ENCODE measurements at places on chromosomes 4 and X. TPM values are rescaled to one million over a fixed set of nuclear protein-coding genes. Genes with fewer than 3 reads are reported as not detected.

DNA sequence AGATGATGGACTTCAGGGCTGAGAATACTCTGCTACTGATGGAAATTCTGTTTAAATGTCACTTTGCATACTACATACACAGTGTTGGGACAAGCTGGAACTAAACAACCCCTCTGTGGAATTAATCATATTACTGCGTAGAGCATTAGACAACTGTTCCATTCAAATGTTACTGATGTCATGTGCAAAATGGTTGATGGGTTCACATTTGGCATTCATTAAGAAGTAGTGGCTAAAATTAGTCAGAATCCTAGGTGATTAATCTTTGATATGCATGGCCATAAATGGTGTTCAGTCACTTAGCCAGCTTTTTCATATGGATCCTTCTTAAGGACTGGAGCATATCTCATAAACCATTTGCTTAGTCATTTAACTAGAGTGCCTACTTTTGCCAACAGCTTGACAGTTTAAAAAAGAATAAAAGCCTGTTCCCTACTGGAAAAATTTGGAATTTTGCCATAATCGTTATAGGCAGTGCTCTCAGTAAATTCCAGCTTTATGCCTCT, 105.2 kb downstream of the RNF150 start:
- H3K36me3 ChIP-seq, result no peaks in the 10 kb centered on the region
- peaks cover 23% of the 10 kb centered on the region for H3K4me1 ChIP-seq
- no peaks in the 10 kb centered on the region for H3K27me3 ChIP-seq
- no peak for DNase-seq

DNA sequence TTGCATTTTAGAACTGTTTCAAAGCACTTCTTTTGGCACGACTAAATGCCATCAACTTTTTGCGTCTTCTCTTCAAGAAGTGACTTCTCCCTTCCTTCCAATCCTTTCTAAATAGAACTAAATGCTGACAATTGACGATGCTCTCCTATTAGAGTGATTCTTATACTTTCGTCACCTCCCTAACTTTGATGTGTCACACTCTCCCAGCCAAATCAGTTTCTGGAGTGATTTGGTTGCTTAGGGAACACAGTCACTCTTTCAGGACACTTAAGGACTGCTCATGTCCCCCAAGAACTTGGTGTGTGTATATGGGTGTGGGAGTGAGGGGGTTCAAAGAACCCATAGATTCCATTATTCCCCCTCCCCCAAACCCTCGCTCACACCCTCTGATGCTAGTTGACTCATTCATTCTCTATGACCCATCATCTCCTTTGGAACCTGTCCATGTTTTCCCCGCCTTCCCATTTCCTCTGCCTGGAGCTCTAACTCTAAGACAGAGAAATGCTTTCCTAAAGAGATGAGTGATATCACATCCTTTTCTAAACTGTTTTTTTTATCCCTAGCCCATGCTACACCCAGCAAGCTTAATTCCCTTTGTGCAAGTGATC, 26.8 kb upstream of the AREG start:
- DNase-seq, result no peak
- no peaks in the 10 kb centered on the region for H3K36me3 ChIP-seq
- no peak overlapping the region for H3K4me3 ChIP-seq
- H3K27me3 ChIP-seq, result no peaks in the 10 kb centered on the region

DNA sequence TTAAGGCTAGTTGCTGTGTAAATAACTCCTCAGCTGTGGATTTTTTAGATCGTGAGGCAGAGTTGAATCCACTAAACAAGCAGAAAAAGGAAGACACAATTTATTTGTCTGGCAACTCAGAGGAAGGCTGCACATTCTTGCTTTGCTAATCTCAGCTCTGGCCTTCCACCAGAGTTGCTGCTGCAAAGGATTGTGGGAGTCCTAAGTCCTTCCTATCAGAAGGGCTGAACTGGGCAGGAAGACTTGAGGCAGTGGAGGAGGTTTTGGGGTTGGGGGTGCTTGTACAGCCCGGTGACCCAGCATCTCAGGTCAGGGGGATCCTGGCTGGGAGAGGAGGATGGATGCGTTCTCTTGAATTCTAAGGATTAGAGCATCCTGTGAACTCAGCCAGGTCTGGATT, 11.0 kb upstream of the VSIG1 start:
- no peak for DNase-seq
- H3K36me3 ChIP-seq, result no peaks in the 10 kb centered on the region
- H3K4me3 ChIP-seq, result no peak overlapping the region
- H3K27ac ChIP-seq, result no peak overlapping the region
- no peaks in the 10 kb centered on the region for H3K27me3 ChIP-seq
- no peaks in the 10 kb centered on the region for H3K4me1 ChIP-seq

DNA sequence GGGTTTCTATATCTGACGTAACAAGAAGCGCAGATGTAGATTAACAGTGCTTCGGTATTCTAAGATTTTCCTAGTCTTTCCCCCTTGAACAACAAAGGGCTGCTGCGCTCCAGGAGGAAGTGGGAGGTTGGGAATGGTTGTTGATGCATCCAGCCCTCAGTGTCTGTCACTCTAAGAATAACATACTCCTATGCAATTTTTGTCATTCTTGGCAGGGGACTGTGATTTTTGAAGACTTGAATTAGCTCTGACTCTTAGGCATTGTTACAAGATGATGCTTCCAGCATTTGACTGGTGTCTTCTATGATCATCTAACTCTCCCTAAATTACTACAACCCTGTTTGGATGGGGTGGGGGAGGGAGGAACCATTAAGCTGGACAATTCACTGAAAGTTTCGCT, 394.2 kb downstream of the ARHGAP24 start:
- no peaks in the 10 kb centered on the region for H3K4me1 ChIP-seq
- no peaks in the 10 kb centered on the region for H3K27me3 ChIP-seq
- H3K4me3 ChIP-seq, result no peak overlapping the region
- H3K36me3 ChIP-seq, result no peaks in the 10 kb centered on the region

- no peaks in the 10 kb centered on the region for H3K36me3 ChIP-seq
- no peaks in the 10 kb centered on the region for H3K4me1 ChIP-seq
- H3K27me3 ChIP-seq, result no peaks in the 10 kb centered on the region
Observed at GRCh38 chrX:87580862-87581261, 63.3 kb downstream of the KLHL4 start.

GRCh38 chr4:3857269-3857926, 91.2 kb downstream of the ADRA2C start:
- H3K36me3 ChIP-seq, result no peaks in the 10 kb centered on the region
- no peak overlapping the region for H3K27ac ChIP-seq
- no peaks in the 10 kb centered on the region for H3K4me1 ChIP-seq
- H3K4me3 ChIP-seq, result no peak overlapping the region

Gene DCAF16
- total RNA-seq, result 10.0 TPM

Gene PNMA5
- total RNA-seq, result not detected

DNA sequence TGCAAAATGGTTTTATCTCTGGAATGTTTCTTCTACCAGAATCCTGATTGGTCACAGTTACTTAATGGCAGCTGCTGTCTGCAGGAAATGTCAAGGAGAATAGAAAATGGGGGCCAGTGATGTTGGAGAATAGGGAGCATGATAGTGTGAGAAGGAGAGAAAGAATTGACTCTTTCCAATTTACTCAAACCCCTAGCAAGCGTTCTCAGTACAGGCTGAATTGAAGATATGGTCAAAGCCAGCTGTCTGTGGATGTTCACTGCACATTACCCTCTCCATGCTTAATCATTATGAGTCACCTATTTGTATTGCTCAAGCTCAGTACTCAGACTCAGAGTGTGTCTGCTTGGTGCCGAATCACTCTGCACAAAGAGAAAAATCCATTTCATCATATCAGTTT, 57.8 kb upstream of the FAM47B start:
- no peaks in the 10 kb centered on the region for H3K36me3 ChIP-seq
- DNase-seq, result no peak
- no peaks in the 10 kb centered on the region for H3K27me3 ChIP-seq
- no peaks in the 10 kb centered on the region for H3K4me1 ChIP-seq
- H3K27ac ChIP-seq, result peak overlapping the region; percentile 69

Gene MAGEA10
- total RNA-seq, result not detected
